ENCODE measurements at places on chromosomes 6 and 20. TPM values are rescaled to one million over a fixed set of nuclear protein-coding genes. Genes with fewer than 3 reads are reported as not detected.

Gene RAB23
- 74.3 TPM for total RNA-seq

Gene CAPN11
- total RNA-seq, result not detected

Gene SLC35F1
- not detected for total RNA-seq

Gene MACROD2
- 9.1 TPM for total RNA-seq

Gene BPIFA1
- total RNA-seq, result not detected

Gene SCRT2
- total RNA-seq, result not detected

Gene WFDC12
- total RNA-seq, result not detected

Gene PRRT1
- 0.16 TPM for total RNA-seq

Gene QRSL1
- total RNA-seq, result 12.3 TPM

Gene CTAGE9
- total RNA-seq, result not detected

Gene TUBB2B
- 8.4 TPM for total RNA-seq

Gene PDYN
- not detected for total RNA-seq

Gene PPP1R18
- total RNA-seq, result 95.6 TPM

Gene SERPINB6
- total RNA-seq, result 98.2 TPM

Gene CDH26
- 0.49 TPM for total RNA-seq

Gene HLA-DRB1
- total RNA-seq, result 0.12 TPM

Gene PCK1
- not detected for total RNA-seq

Gene DLL1
- 0.32 TPM for total RNA-seq

Gene MRPL2
- total RNA-seq, result 13.7 TPM
